ENCODE measurements at places on chromosomes 13 and 19.

- no peak for DNase-seq
Measured at GRCh38 chr13:98406427-98406826, 170.5 kb downstream of the STK24 start.

GRCh38 chr13:29710511-29710910, 115.0 kb upstream of the SLC7A1 start:
- DNase-seq: no peak

DNA sequence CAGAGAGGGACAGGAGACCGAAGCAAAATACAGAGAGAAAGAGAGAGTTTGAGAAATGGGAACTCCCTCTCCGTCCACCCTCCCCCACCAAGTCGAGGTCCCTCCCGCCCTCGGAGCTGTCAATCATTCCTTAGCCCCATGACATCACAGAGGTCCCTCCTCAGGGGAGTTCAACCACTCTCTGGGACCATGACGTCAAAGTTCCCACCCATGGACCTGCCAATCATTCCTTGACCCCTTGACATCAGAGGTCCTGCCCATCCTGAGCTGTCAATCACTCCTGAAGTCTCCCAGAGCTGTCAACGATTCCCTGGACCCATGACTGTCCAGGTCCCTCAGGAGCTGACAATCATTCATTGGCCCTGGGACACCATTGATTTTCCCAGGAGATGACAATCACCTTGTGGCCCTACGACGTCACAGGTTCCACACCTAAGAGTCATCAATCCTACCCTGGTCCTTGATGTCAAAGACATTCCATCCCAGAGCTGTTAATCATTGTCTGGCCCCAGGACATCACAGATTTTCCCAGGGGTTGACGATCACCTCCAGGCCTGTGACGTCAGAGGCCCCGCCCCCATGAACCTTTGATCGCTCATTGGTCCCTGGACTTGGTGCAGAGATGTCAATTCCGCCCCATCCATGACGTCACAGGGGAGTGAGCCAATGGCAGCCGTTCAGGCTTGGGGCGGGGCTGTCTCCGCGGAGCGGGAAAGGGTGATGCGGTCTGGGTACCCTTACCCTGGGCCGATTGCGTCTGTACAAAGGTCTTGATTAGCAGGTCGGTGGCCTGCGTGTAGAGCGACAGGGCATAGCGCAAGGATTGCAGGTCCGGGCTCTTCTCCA, 61.7 kb downstream of the COLGALT1 start:
- peak; percentile 74 for DNase-seq

- no peak for DNase-seq
Measured at GRCh38 chr13:41548910-41549309, 91.6 kb downstream of the RGCC start.

DNA sequence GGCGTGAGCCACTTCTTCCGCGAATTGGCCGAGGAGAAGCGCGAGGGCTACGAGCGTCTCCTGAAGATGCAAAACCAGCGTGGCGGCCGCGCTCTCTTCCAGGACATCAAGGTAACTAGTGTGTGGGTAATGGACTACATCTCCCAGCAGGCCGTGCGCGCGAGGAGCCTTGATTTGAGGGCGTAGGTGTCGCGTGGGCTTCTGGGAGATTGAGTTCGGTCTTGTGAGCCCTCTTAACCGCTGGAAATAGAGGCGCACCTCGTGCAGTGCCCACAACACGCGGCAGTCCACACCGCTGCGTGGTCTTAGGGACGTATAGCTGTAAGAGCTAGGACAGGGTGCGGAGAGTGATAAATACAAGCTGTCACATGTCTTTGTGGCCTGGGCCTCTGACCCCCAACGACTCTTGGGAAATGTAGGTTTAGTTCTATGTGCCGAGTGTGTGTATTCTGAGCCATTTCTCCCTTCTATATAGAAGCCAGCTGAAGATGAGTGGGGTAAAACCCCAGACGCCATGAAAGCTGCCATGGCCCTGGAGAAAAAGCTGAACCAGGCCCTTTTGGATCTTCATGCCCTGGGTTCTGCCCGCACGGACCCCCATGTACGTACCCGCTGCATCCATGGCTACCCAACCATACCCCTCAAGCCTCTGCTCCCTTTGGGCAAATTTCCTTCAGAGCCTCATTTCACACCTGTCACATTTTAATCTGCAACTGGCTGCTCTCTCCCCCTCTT, 864 bp downstream of the FTL start:
- peak; percentile 73 for DNase-seq

- no peak for DNase-seq
Measured at GRCh38 chr13:30796132-30796572, 60.8 kb downstream of the ALOX5AP start.

GRCh38 chr19:29084266-29084665, 128.7 kb downstream of the UQCRFS1 start:
- DNase-seq: no peak

DNA sequence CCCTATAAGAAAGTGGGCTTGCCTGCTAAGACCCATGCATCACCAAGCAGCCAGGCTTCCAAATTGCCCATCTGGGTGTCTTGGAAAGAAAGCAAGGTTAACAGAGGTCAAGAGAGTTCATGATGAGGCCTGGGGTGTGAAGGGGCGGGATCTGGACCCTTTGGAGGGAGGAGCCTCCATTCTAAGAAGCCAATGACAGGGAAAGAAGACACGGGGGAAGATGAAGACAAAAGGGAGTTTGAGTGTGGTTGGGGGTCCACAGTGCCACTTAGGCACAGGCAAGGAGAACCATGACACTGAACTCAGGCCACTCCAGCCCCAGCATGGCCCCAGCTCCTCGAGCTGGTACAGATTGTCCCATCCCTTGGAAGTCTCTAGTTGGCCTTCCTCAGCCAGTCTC, 350.2 kb upstream of the TSHZ3 start:
- no peak for DNase-seq

GRCh38 chr13:43077046-43077445, 53.7 kb downstream of the DNAJC15 start:
- DNase-seq: no peak

DNA sequence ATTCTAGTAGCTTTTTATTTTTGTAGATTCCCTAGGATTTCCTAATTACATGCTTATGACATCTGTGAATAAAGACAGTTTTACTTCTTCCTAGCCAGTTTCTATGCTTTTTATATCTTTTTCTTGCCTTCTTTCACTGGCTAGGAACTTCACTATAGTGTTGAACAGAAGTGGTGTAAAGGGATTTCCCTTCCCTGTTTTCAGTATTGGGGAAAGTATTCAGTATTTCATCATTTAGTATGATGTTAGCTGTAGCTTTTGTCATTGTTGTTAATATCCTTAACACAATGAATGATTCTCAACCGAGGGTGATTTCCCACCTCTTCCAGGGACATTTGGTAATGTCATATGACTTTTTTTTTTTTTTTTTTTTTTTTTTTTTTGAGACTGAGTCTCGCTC, 77.3 kb downstream of the SLC6A16 start:
- DNase-seq: no peak

- no peak for DNase-seq
Measured at GRCh38 chr13:81615031-81615430, 1274.1 kb upstream of the SPRY2 start.

DNA sequence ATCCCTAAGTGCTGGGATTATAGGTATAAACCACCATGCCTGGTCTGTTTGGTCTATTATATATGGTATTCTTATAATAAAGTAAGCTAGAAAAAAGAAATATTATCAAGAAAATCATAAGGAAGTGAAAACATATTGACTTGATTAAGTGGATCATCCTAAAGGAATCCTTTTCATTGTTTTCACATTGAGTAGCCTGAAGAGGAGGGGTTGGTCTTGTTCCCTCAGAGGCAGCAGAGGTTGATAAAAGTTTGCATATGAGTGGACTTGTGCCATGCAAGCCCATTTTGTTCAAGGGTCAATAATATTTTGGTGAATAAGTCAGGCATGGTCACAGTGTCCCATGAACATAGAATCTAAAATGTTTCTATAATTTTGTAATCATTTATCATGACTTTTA, 52.7 kb downstream of the ZNF627 start:
- DNase-seq: no peak

- DNase-seq: no peak
Measured at GRCh38 chr13:36668316-36668715, 5.5 kb upstream of the SERTM1 start.

GRCh38 chr13:99548448-99548847, 47.2 kb downstream of the TM9SF2 start:
- no peak for DNase-seq

GRCh38 chr19:46626446-46626845, 1.6 kb upstream of the PTGIR start:
- no peak for DNase-seq

DNA sequence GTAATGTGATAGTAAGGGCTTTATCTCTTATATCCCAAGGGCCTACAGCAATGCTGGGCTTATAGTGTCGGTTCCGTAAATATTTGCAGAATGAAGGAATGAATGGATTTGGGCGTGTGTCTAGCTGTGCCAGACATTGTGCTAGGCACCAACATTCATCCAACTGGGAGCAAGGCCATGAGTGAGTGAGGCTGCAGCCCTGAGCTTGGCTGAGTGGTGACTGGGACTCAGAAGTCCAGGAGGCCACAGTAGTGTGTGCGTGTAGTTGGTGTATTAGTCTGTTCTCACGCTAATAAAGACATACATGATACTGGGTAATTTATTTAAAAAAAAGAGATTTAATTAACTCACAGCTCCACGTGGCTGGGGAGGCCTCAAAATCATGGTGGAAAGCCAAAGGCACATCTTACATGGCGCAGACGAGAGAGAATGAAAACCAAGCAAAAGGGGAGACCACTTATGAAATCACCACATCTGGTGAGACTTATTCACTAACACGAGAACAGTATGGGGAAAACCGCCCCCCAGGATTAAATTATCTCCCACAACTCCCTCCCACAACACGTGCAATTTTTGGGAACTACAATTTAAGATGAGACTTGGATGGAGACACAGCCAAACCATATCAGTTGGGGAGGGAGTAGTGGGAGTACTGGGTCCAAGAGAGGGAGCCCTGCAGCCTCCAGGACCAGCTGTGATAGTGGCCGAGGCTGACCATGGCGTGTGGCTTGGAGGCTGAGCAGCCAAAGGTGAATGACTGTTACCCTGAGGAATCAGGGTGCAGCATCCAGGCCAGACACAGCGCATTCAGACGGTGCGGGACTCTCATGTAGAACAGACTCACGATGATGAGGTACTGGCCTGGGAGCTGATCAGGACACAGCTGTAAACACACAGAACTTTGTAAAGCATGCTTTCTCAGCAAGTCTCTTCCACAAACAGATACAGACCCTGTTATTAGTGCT, 104.6 kb downstream of the TEX26 start:
- DNase-seq: no peak

DNA sequence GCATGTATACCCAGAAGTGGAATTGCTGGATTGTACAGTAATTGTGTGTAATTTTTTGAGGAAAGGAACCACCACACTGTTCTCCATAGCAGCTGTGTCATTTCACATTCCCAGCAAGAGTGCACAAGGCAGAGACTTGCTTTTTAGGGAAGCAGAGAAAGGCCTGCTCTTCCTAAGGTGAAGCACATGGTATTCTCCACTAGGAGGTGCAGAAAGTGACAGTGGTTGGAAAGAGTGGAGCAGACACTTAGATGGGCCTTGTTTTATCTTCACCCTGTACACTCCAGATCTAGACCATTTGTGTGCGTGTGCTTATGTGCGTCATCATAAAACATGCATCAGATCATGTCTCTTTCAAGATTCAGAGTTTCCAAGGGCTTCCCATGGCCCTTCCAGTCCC, 35.0 kb downstream of the FAM124A start:
- DNase-seq: no peak

GRCh38 chr13:104253063-104253680, 1187.0 kb upstream of the SLC10A2 start:
- DNase-seq: no peak

DNA sequence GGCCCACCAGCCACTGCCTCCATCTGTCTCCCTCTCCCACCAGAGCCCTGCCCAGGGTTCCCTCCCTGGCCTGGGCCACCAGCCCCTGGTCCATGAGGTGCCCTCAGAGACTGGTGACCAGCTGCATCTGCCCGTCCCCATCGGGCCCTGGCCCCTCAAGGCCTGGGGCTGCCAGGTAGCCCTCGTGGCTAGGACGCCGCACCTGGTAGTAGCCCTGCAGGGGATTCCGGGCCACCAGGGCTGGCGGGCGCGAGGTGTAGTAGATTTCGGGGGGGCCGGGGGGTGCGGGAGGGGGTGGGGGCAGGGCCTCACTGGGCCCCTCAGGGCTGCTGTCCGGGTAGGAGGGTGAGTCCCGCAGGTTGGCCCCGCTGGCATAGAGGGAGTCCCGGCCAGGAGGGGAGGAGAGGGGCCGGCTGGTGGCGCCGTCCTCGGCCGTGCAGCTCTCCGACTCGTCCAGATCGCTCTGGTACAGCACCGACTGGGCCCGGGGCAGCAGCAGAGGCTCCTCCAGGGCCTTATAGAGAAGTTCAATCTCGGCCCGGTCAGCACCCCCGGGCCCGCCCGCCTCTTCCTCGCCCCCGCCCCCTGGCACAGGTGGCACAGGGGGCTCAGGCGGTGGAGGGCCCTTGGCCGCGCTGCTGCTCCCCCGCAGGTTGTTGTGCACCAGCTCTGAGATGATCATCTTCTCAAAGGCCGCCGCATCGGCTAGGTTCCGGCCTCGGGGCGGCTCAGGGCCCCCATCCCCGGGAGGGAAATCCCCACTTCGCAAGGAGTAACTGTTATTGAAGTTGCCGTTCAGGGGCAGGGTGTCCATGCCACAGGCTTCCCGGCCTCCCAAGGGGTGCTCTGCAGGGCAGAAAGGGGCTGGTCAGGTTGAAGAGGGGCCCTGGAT, 14.6 kb upstream of the ASF1B start:
- DNase-seq: no peak

DNA sequence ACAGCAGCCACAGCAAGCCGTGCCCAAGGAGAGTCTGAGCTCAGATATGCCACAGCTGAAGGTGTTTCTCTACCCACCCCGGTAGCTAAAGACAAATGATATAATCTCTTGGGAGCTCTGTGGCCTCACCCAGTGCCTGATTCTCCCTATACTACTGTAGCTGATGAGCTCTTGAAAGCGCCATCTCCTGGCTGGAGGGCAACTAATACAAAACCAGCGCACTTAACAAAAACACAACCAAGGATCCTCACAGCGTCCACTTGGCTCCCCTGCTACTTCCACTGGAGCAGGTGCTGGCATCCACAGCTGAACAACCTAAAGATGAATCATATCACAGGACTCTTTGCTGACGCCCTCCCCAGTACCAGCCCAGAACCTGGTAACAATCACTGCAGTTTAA, 1212.0 kb downstream of the PCDH17 start:
- DNase-seq: no peak

GRCh38 chr13:108005231-108005630, 210.1 kb downstream of the LIG4 start:
- DNase-seq: no peak

GRCh38 chr13:27659145-27659865, 37.6 kb downstream of the POLR1D start:
- no peak for DNase-seq

Data from GM10248 (cell line).